ENCODE measurements at places on chromosomes 11 and 22.

- no peak for DNase-seq
These were observed 15.0 kb downstream of the PDGFB start for GRCh38 chr22:39229688-39230260.

DNA sequence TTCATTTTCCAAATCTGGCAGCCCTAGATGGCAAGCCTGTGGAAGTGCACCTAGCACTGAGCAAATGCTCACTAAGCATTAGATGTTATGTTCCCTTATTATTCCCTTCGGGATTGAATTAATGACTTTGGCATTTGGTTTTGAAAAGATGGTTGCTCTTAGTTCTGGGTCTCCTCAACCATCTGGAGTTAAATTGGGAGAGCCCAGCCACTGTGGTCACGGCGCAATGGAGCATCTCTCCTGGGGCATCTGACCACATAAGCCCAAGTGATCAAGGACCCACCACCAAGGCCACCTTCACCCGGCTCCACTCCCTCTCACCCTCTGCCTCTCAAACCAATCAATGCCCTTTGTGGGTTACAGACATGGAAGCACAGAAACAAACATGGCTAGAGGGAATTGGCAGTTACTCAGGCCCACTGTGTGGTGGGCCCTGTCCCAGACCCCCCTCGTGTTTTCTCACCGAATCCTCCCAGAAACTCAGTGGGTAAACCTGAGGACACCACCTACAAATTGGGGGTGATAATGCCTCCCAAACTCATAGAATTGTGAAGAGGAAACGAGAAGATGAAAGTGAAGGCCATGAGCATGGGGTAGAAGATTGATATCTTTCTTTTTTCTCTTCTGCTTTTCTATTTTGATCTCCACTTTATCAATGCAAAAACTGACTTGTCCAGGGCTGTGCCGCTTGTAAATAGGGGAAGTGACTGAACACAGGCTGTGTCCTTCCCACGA lies 52.2 kb downstream of the IRAG1 start:
- no peak for DNase-seq

- no peak for DNase-seq
These were observed 16.6 kb downstream of the CRELD2 start for GRCh38 chr22:49934891-49935557.

DNA sequence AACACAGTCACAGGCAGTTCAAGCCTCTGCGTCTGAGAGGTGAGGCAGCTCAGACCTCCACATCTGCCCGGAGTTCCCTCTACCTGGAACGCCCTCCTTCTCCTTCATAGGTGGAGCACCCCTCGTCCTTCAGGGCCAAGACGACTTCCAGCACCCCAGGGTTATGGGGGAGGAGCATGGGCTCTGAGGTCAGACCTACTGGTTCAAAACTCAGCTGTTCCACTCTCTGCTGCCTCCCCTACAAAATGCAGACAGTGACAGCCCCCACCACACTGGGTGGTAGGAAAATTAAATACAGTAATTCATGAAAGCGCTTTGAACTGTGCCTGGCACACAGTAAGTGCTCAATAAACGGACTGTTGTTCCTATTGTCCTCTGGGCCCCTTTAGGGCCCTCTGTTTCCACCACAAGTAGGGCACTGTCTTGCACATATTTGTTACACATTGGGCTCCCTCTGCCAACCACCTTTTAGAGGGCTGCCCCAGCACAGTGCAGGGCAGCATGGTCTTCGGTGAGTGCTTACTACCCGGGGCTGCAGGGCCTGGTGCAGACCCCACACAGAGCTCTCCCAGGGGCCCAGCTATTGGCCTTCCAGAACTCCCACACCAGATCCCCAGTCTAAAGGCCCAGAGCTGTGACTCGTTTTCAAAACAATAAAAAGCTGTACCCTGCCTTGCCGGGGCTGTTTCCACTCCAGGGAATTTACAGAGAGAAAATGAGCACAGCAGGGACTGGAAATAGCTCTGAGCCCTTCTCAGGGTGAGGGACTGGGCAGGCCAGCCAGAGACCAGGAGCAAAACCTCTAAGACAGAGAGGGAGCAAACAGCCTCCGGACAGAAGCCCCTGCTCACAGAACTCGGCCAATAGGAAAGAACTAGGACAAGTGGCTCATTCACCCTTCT lies 2.5 kb downstream of the TMEM184B start:
- DNase-seq: no peak

GRCh38 chr11:11845071-11845470 lies 3.3 kb downstream of the USP47 start:
- DNase-seq: no peak

DNA sequence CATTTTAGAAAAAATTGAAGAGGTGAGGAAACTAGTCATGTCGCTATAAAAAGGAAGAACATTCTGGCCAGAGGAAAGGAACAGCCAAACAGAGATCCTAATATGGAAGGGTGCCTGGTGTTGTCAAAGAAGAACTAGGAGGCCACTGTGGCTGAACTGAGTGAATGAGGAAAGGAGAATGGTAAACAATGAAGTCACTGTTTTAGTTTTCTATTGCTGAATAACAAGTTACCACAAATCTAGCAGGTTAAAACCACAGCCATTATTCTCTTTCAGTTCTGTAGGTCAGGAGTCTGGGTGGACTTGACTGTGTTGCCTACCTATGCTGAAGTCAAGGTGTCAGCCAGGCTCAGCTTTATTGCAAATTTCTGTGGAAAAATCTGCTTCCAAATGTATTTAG lies 549.3 kb upstream of the CCDC90B start:
- no peak for DNase-seq

DNA sequence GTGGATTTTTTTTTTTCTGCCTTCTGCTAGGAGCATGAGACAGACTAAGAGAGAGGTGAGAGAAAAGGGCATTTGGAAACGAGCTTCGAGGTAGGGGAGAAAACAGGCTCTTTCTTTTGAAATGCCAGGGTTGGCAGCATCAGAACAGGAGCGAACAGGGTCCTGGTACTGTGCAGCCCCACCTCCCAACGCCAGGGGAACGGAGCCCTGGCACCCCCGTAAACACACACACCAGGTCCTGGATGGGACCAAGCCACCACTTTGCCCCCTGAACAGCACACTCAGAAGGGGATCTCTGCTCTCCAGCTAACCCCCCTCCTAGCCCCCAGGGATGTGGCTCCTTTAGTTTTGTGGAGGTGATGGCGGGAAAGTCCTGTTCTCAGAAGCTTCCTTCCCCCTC lies 127.1 kb downstream of the CTTN start:
- DNase-seq: no peak

DNA sequence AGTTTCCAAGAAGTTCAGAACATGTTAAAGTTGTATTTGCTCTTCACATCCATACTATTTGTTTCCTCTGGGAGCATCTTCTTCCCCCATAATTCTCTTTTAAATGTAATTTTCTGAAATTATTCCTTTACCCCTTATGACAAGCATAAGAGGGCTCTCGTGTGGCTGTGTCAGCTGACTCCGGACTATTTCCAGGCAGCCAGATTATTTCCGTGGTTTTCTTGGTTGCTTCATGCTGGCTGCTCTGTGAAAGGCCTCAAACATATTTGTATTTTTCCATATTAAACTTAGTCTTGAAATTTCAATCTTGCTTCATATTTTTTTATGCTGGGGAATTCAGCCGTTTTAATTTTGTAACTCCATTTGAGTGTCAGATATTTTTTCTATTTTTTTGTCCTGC lies 2.8 kb upstream of the MMP1 start:
- no peak for DNase-seq

DNA sequence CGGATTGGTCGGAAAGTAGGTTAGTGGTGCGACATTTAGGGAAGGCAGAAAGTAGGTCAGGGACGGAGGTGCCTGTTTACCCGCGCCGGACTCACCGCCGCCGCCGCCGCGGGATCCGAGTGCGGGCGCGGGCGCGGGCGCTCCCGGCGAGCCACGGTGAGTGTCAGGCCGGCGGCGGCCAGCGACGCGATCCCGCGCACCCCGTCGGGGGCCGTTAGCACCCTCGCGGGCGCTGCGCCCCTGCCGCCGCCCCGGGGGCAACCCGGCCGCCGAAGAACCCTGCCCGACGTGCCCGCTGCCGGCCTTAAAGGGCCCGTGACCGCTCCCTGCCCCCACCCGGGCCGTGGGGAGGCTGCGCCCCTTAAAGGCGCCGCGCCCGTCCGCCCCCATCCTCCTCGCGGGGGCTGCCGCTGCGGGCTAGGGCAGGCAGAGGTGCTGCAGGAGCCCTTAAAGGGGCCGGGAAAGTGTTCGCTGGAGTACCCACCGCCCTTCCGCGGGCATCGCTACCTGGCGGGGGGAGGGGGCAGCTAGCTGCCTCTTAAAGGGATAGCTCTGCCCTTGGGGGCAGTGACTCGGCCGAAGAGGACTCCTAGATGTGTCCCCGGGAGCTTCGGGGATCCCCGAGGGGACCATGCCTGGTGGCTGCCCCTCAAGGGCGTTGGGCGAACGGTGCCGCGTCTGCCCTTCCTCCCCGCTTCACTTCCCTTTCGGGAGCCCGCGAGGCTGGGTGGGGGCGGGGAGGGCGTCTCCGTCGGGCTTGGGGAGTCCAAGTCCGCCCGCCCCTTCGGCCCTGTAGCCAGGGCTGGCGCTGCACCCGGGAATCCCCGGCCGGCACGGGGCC lies at the start of gene BMAL1:
TSS of gene BMAL1 (plus strand) at position 23 of the 841 bp plus-strand sequence. CDS start 76,519 bp downstream, outside the sequence.
- DNase-seq: no peak

DNA sequence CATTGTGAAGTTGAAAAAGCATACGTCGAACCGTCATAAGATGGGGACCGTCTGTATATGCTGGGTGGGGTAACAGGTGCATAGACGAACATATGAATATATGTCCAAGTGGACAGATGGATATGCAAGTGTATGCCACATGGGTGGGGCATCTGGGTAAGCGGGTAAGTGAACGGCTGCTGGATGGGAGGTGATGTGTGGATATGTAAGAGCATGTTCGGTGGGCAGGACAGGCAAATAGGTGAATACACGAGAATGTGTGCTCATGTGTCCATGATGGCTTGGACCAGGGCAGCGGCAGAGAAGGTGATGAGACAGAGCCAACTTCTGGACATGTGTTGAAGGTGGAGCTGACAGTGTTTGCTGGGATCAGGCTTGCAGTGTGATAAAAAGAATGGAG lies 12.0 kb downstream of the IFITM10 start:
- DNase-seq: no peak

GRCh38 chr11:83023410-83023809 lies 48.3 kb downstream of the RAB30 start:
- DNase-seq: no peak

GRCh38 chr22:45768490-45768889 lies 96.9 kb downstream of the ATXN10 start:
- no peak for DNase-seq

DNA sequence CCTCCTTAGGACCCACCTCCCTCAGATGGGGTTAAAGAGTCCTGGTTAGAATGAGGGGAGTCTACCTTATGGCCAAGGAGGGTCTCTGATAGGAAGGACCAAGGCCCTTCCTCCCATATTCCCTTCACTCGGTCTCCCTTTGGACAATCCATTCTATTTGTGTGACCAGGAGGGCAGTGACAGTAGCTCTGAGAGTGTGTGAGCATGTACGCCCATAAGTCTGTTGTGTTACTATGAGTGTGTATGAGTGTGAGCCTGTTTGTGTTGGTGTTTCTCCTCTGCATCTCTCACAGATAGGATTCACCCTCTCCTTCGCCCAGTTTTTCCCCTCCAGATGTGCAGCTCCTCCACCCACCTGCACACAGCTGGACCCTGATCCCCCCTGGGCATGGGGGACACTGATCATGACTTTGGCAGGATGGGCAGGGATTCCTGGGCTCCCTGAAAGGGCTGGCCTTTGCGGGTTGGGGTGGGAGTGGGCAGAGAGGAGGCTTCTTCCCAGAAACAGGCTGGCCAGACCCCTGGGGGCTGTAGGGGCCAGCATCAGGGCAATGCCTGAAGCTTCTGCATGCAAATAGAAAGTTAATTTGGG lies 14.5 kb downstream of the PHLDB1 start:
- DNase-seq: no peak

DNA sequence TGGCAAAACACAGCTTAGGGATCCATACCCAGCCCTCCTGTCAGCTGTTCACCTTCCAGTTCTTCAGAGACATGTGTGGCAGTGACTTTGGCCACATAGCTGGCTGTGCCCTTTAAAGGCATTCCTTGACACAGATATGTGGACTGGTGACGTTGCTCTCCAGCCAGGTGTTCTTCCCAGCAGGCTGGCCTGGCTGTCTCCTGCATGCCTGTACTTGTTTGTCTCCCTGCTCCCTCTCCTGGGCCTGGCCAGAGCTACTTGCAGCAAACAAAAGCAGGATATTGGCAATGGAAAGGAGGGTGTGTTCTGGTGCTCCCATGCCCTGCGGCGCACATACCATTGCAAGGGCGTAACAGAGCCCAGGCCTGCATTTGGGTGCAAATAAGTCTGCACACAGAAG lies 38.3 kb downstream of the PIK3IP1 start:
- DNase-seq: no peak

DNA sequence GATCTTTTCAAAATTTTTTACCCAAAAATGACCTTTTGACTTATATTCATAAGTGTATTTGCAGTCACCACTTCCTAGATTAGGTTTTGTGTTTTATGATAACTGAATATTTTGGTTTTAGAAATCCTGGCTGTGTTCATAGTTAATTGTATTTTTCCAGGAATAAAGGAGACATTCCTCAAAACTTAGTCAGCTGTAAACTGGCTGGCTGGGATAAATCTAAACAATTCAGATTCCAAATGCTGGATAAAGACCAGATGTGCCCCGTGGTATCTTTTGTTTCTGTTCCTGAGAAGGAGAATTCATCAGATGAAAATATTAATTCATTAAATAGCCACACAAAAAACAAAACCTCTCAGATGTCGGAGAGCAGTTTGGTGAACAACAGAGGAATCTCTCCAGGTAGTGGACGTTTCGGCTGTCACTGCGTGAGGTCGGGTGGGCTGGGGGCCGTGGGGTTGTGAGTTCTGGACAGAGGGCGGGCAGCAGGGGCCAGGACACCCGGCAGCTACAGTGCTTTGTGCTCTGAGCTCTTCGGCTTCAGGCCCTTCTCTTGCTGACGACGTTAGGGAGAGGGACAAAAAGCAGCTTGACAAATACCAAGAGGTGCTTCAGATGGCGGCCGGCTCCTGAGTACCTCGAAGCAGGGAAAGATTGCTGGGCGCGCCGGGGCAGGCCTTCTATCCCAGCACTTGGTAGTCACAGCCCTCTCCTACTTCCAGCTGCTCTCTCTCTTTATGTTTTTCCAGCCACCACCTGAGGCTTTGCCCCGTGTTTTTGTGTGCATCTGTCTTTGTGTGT lies 24.6 kb downstream of the MOV10L1 start:
- DNase-seq: no peak

DNA sequence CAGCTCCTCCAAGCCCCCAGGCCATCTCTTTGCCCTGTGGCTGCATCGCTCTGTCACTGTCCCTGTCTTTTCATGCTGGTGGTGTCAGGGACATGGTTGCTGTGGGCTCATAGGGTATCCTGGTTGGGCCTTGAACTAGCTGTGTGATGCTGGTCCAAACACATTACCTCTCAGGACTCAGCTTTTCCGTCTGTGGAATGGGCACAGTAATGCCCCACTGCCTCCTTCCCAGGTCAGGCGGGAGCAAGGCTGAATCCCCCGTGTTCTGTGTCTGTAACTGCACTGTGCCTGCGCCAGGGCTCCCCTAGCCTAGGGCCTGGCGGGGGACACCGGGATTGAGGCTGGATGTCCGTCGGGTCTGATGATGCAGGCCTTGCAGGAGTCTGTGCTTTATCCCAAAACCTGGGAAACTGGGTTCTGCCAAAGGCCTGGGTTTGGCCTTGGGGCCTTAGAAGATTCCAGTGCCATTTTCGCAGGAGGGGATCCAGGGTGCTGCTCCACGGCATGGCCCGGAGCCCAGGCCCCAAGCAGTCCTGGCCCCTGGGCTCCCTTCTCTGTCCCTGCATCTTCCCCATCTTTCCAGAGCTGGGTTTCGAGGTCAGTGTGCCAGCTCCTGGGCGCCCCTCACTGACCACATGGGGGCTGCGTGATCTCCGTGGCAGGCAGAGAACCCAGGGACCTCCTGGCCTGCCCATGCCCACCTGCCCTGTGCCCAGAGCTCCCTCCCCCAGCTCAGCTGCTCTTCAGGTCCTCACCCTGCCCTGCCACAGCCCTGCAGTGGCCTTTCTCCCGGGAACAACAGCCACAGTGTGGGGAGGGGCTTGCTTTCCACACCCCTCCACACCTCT lies 32.7 kb upstream of the CELSR1 start:
- no peak for DNase-seq

All from NCI-H187 (cell line).